ENCODE measurements at places on chromosomes 12 and 14.
A peak's percentile ranks its signal among the peaks of the same experiment; 100 is the strongest.

GRCh38 chr12:14129611-14130195 is 148.3 kb upstream of the GRIN2B start:
- DNase-seq, result no peak

DNA sequence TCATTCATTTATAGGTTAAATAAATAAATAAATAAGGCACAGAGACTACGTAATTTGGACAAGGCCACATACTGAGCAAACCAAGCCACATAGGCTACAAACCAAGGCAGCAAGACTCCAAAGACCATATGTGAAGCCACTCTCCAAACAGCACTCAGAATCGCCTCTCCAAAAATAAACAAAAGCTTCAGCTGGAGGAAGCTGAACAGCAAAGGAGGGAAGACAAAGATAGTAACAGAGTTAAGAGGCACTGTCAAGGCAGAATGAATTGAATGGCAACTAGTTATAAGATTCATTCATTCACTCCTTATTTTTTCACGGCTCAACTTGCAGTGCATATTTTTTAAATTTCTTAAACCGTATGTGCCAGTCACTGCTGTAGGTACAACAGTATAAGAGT is 200.5 kb upstream of the GRIP1 start:
- no peak for DNase-seq

- no peak for DNase-seq
Measured at GRCh38 chr14:104654119-104654518, 35.3 kb upstream of the INF2 start.

DNA sequence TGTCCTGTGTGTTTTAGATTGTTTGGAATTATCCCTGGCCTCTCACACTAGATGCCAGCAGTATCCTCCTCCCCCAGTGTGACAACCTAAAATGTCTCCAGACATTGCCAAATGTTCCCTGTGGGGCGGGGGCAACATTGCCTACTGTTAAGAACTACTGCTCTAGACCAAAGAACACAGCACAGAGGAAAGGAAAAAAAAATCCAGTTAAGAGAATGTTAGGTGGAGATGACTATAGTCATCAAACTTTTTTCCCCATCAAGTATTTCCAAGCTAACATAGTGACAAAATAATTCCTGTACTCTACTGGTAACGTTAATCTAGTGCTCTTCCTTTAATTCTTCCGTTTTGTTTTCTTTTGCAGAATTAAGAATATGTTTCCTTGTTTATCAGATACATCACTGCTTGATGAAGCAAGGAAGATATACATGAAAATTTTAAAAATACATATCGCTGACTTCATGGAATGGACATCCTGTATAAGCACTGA is 3.5 kb downstream of the CDKN1B start:
- peak; percentile 33 for DNase-seq

GRCh38 chr14:67112344-67112743 is 76.9 kb upstream of the GARIN2 start:
- DNase-seq, result no peak

DNA sequence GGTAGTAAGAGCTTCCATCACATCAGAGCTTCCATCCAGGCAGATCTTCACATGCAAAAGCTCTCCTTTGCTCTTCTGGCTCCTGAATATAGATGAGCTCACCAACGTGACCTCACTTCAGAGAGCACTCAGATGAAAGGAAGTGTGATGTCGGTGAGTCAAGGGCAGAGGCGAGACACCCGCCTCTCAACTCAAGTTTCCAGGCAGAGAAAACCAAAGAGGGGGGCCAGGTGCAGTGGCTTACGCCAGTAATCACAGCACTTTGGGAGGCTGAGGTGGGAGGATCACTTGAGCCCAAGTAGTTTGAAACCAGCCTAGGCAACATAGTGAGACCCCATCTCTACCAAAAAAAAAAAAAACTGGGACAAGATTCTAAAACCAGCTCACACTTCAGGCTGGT is 126.9 kb downstream of the DUSP6 start:
- DNase-seq, result peak; percentile 66

GRCh38 chr14:54652188-54652587 is 85.3 kb downstream of the SAMD4A start:
- DNase-seq, result no peak

All from CD4-positive, alpha-beta T cell treated with Interleukin-12 subunit alpha and Interleukin-12 subunit beta, for 1 hour (primary cell).